Activated CD4-positive, alpha-beta memory T cell treated with anti-CD3 and anti-CD28 coated beads, Interleukin-2, amount 10 ng/mL, durations not matched to agents 7 days and 5 days (primary cell): ENCODE measurements at places on chromosomes 16 and 17.

- DNase-seq, result no peak
Observed at GRCh38 chr17:80831491-80831890, 160.2 kb upstream of the CHMP6 start.

GRCh38 chr16:50490828-50491227 lies 57.4 kb upstream of the NKD1 start:
- DNase-seq, result peak; percentile 8

GRCh38 chr17:63285551-63285950 lies 160.6 kb downstream of the CYB561 start:
- DNase-seq, result no peak

DNA sequence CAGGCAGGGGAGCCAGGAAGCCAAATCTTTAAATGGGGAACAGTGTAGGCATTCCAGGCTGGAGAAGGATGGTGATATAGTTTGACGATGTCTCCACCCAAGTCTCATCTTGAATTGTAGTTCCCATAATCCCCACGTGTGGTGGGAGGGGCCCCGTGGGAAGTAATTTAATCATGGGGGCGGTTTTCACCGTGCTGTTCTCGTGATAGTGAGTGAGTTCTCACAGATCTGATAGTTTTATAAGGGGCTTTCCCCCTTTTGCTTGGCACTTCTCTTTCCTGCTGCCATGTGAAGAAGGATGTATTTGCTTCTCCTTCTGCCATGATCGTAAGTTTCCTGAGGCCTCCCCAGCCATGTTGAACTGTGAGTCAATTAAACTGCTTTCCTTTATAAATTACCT lies 28.8 kb downstream of the GINS3 start:
- no peak for DNase-seq

GRCh38 chr17:64218066-64218465 lies 45.0 kb downstream of the TEX2 start:
- no peak for DNase-seq

DNA sequence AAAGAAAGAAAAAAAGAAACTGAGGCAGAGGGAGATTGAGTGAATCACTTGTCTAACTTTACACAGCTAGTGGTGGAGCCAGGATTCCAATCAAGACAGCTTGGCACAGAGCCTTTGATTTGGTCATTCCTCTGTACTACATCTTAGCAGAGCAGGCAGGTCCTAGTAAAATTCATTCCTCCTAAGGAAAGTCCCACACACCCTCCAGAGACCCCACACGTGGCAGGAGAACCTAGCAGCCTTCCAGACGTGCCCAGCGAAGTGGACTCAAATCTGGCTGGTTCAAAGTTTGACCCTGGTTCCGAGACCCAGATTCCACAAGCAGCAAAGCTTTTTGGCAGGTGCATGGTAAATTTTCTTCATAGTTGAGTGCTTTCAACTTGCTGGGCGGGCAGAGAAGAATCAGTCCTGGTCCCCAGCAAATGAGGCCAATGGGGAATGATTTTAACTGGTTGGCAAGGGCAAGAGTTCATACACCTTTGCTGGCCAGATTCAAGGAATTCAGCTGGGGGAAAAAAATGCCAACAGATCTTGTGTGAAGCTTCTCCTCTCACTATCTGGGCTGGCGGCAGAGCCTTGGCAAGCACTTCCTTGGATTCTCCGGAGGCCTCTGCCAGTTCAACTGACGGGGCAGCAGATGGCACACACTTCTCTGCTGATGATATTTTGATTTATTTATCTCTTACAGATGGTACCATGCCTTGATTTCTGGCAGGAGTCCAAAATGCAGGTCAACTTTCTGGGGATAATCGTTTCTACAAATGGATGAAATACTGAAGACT lies 82.4 kb downstream of the GSG1L start:
- DNase-seq, result no peak

DNA sequence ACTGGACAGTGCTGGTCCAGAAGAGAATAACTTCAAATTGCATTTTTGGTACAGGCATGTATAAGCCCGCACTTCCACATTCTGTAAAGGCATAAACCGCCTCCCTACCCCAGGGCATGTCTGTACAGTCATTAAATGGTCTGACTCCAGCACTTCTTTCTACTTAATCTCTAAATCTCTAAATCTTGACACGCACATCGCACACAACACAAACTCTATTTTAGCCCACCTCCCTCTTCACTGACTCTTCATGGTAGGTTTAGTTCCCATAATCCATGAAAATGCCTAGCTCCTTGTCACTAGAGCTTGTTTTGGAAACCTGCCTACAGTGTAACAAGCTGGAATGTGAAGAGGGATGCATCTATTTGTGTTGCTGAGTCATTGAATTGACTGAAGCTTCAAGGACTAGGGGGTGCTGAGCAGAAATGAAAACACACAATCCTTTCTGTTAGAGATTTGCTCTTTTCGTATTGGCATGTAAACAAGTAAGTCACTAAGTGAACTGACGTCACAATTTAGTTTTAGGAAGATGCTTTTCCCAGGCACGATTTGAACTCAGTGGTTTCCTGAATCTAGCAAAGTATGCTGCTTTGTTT lies 1.6 kb upstream of the DUSP14 start:
- DNase-seq, result no peak

DNA sequence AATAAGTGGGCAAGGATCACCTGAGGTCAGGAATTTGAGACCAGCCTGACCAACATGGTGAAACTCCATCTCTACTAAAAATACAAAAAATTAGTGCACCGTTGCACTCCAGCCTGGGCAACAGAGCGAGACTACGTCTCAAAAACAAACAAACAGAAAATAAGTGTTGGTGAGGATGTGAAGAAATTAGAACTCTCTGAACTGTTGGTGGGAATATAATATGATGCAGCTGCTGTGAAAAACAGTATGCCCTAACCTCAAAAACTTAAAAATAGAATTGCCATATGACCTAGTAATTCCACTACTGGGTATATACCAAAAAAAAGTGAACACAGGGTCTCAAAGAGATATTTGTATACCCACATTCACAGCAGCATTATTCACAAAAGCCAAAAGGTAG lies 26.1 kb downstream of the GLG1 start:
- no peak for DNase-seq

DNA sequence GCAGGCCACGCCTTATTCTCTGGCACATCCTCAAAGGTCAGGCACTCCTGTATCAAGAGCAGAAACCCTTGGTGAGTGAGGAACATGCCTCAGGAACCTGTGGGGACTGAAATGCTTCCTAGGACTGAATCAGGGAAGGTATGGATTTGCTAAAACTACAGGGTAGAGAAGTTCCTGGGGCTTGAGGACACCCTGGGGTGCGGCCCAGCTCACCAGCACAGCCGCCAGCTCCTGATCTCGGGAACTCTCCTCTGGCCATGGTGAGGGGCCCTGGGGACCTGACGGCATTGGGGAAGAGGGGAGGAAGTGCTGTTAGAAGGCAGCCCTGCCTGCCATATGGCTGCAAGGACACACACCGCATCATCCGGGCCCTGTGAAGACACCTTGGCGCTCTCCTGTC lies 7.5 kb downstream of the ZSCAN10 start:
- no peak for DNase-seq
